ENCODE measurements at places on chromosomes 4 and X.

DNA sequence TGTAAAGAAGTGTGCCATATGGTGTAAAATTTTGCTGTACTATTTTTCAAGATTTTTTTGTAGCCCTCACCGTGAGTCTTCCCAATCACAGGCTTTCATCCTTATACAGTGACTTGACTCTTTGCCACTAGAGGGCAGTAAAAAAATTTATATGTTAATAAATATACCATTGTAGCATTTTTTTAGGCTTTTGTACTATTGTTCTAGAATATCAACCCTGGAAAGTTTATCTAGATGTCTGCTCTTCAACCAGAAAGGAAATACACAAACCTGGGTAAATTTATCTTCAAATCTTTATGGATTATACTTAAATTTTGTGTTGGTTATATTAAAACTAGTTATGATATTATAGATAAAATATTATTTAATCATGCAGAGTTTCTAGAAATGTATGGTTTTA is 235.3 kb downstream of the TENM3 start:
- no peak for DNase-seq

DNA sequence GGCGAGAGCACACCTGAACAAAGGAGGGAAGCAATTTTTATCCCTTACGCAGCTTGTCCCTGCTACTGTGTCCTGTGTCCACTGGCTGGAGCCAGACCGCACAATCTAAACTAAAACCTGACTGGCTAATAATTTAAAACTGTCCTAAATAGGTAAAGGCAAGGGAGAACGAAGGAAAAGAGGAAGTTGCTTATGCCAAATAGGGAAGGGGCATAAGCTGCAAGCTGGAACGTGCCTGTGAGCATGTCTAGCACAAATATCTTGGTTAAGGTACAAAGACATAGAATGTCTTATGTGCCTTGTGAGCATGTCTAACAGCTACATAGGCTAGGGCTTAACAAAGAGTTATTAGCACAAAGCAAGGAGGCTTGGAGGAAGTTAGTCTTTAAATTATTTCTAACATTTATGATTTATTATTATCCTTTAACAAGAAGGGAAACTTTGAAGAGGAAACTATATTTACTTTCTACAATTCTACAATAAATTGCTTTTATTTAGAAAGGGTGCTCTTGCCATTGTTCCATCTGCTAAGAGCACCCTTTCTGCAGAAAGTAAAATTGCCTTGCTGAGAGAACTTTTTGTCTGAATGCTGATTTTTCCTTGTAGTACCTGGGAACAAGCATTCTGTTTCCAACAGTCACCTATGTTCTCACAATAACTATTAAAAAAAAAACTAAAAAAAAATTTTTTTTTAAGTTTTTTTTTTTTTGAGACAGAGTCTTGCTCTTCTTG is 80.6 kb upstream of the CBR4 start:
- no peak for DNase-seq

DNA sequence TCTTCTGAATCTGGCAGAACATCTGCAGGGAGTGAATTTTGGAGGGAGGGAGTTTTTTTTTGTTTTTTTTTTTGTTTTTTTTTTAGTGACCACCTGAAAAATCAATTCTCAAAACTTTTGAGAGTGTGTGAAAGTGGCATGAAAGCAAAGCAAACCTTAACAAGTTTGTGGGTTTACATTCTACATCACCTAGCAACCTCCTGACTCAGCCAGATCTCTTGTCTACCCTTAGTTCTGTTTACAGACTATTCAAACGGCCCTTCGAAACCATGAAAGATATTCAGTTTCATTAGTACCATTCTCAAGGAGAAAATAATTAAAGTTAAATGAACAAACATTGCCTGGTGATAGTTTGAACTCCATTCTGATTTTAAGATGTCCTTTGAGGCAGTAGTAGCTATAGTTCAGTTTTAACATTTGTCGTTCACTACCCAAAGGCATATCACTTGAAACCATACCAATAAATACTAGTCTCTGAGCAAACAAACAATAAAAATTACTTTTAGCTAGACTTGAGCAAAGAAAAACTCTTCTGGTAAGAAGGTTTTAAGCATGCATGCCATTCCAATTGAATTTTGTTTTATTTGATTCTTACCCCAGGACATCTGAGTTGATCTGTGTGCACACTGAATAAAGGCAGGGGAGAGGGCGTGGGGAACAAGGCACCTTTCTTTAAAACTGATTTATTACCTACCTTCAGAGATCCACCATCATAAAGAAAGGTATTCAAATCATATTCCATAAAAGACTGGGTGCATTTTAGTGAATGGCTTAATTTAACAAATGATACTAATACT is 137.7 kb downstream of the ARX start:
- no peak for DNase-seq

- no peak for DNase-seq
These were observed 1000.0 kb downstream of the CCSER1 start for GRCh38 chr4:91127192-91127591.

DNA sequence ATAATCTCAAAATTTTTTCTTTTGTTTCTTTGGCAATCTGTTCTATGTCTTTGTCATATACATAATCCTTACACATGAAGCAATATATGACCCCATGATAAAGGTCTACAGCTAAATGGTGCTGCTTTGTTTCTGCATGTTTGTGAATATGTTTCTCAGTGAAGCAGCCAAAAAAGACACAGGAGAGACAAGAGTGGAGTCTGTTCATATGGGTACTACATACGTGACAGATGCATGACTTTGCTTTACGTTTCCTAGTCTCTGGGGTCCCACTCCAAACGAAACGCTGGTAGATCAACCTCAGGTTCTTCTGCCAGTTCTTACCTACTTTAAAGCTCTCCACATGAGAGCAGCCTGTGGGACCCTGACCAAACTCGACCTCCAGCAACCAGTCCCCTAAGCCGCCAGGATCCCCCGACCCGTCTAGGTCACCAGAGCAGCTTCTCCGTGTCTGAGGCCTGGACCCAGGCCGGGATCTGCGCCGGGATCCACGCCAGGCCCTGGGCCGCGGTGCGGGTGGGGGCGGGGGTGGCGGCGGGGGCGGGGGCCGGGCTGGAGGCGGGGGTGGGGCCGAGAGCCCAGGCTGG is 1.5 kb downstream of the USP51 start:
- DNase-seq, result no peak

GRCh38 chr4:53421791-53422190 is 44.4 kb downstream of the FIP1L1 start:
- DNase-seq, result no peak

- no peak for DNase-seq
These were observed 37.1 kb upstream of the TBC1D9 start for GRCh38 chr4:140793291-140793690.

DNA sequence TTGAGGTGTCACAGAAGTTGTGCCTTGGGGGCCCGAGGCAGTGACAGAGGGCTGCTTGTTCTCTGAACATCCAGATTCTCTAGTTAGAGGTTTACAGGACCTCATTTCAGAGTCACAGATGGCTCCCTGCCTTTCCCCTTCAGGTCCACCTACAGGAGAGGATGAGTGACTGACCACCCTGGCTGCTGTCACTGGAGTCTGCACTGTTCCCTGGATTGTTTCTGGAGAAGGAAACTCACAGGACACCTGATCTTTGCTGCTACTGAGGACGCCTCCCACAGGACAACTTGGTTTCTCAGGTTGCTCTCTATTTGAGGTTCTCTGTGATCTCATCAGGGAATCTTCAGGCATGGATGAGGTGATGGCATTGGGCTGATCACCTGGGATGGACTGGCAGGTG is 58.3 kb downstream of the GPRIN3 start:
- DNase-seq, result no peak

DNA sequence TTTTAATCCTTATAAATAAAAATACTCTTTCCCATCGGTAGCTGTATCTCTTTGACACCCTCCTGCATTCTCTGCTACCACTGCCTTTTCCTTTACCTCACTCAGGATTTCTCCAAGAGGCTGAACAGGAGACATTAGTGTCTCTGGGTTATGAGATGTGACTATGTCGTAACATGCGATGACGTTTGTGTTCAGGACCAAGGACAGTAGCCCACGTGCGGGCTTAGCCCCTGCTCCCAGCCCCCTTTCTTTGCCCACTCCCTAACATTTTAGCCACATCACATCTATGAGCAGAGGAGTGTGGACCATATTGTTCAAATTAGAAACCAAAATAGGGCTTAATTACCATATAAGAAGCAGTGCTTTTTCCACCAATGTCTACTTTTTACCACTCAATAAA is 369.3 kb downstream of the FBXW7 start:
- no peak for DNase-seq

DNA sequence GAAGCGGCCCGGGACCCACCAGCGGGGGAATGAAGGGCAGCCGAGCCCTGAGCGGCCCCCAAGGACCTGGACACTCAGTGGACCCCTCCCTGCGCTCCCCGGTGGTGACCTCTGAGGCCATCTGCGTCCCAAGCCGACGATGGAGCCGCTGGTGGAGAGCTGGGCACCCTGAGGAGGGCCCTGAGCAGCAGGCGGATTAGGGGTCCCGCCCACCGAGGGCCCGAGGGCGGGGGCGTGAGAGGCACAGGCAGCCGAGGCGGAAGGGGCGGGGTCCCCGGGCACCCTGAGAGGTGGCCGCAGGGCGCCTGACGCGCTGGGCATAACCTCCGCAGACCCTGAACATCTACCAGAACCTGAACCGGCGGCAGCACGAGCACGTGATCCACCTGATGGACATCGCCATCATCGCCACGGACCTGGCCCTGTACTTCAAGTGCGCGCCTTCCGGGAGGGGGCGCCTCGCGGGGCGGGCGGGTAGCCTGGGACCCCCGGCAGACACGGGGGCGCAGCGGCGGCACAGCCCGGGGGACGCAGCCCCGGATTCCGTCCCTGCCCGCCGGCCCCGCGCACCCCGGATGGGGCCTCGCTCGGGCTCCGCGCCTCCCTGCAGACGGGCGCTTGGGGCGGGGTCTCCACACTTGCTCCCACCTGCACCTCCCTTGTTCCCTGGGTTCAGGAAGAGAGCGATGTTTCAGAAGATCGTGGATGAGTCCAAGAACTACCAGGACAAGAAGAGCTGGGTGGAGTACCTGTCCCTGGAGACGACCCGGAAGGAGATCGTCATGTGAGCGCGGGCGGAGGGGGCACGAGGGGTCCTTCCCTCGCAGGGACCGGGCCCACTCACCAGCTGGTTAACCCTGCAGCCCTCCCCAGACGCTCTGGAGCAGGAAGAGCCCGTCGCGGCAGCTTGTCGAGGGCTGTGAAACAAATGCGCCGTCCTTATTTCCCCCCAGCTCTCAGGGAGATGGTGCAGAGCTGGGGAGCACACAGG is 10.3 kb downstream of the ATP5ME start:
- DNase-seq, result peak; percentile 70

DNA sequence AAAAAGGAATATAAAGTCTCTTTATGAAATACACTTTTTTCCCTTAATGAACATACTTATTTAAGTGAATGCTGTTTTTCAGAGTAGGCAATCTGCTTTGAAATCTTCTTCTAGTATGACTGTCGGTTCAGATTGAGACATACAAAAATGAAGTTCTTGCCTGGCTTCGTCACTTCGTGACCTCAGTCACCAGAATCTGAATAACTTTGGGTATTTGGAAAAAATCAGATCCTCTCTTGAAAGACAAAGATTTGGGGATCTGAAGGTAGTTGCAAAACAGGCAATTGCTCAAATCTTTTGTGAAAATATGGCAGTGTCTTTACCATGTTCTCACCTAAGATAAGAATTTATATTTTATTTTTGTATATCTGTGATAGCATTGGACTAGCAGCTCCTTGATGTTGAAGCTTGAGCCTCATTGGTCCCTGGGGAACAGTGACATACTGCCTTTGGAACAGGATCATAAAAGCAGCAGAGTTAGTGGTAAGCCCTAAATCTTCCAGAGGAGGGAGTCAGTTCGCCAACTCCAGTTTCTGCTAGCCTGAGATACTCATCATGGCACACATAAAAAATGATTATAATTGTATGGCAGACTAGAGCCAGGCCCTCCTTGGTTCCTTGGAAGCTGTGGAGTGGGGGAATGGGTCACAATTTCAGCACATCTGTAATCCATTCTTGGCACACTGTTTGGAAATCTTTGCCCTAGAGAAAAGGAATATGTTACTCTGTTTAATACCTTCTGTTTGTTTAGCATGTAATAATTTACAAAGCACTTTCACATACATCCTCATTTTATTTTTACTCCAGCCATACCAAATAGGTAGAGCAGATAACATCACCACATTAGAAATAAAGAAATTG is 5.0 kb downstream of the ARFIP1 start:
- no peak for DNase-seq

DNA sequence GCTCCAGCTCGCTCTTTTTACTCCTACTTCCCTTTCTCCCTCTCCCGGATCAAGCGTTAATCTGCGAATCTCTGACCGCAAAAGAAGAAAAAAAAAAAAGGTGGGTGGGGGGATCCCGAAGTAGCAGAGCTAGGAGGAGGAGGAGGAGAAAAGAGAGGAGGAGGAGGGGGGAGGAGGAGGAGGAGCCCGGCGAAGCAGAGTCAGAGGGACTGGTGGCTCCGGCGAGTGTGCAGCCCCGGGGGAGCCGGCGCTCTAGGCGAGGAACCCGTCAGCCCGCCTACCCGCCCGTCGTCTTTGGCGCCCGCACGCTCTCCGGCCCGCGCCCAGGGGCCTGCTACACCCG is at the start of gene NHSL2:
NHSL2 (plus strand) TSS at position 203 of the 343 bp plus-strand sequence.
- DNase-seq, result peak; percentile 31

GRCh38 chrX:126165401-126165720 is 728 bp downstream of the DCAF12L2 start:
- no peak for DNase-seq

DNA sequence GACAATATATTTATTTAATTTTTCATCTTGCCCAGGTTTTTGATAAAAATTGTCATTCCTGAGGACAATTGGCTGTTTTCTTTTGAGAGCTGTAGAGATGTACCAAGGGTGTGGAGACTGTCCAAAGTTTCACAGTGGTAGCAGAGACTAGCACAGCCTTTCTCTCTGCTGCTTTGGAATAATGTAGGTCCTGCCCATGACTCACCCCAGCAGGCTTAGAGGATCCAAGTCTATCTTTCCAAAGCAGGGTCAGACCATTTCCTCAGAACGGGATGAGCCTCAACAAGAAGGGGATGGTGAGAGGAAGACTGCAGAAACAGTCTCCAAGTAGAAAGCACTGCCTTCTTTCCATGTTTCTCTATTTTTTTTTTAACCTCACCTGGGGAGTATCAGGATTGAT is 131.5 kb upstream of the RPL34 start:
- no peak for DNase-seq

DNA sequence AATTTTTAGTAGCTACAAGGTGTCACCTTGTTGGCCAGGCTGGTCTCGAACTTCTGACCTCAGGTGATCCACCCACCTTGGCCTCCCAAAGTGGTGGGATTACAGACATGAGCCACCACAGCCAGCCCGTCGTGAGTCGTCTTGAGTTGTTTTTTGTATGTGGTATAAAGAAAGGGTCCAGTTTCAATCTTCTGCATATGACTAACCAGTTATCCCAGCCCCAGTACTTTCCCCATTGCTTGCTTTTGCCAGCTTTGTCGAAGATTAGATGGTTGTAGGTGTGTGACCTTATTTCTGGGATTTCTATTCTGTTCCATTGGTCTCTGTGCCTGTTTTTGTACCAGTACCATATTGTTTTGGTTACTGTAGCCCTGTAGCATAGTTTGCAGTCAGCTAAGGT is 105.9 kb downstream of the OR13H1 start:
- no peak for DNase-seq

- no peak for DNase-seq
These were observed 58.8 kb upstream of the TRPC3 start for GRCh38 chr4:122010610-122011009.

- DNase-seq, result no peak
These were observed 135.8 kb downstream of the CDS1 start for GRCh38 chr4:84718699-84719098.

All from stimulated activated CD4-positive, alpha-beta T cell treated with anti-CD3 and anti-CD28 coated beads, Interleukin-2, amount 100 ng/mL, for 4 hours (primary cell).